ENCODE measurements at places on chromosomes 2 and 18.

- DNase-seq: no peak
Measured at GRCh38 chr2:162092658-162093556, 18.9 kb upstream of the DPP4 start.

DNA sequence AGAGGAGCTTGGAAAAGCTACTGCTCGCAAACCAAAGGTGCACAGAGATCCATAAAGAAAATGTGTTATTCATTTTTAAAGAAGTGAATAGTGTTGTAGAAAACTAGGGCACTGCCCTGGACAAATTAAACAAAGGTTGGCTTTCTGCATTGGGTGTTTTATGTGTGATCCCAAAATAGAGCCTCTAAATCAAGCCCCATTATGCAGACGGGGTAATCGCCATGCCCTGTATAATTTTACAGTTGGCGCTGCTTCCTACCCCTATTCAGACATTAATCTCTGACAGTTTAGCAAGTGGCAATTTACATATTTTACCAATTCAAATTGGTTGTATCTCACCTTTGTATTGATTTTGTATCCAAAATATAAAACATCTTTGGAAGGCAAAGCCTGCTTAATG, 109.1 kb downstream of the PID1 start:
- no peak for DNase-seq

DNA sequence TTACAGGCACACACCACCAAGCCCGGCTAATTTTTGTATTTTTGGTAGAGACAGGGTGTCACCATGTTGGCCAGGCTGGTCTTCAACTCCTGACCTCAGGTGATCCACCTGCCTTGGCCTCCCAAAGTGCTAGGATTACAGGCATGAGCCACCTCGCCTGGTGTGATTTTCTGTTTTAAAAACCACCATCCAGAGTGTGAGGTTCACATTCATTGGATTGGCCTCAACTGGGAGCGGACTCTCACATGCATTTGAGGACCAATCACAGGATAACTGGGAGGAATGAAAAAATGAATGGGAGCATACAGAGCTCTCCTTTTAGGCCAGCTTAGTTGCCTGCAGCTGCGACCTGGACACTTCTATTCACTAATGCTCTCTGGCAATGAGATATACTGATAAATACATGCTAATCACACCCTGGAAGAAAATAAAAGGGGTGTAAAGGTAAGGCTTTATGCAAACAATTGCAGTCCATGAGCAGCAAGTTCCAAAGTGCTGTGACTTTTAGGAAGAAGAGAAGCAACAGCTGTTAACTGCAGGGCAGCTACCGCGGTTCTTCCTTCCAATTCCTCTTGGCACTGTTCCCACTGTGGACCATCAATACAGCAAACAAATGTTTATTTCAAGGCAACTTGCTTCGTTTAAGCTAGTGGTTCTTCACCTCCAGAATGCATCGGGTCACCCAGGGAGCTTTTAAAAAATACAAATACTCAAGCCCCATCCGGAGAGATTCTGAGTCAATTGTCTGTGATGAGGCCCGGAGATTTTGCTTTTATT, 49.5 kb upstream of the FZD5 start:
- DNase-seq: no peak

DNA sequence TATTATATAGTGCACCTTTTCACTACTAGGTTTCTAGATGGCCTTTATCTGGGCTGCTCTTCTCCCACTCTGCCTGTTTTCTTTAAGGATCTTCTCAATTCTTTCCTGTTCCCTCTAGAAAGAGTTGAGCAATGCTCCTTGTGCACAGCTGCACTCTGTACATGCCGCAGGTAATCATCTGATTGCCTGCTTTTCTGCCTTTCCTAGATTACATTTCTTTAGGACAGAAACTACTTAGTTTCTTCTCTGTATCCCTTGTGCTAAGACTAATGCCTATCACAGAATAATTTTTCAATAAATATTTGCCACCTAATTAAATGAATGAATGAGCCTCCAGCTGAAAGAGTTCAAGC, 802.4 kb upstream of the ID2 start:
- no peak for DNase-seq

DNA sequence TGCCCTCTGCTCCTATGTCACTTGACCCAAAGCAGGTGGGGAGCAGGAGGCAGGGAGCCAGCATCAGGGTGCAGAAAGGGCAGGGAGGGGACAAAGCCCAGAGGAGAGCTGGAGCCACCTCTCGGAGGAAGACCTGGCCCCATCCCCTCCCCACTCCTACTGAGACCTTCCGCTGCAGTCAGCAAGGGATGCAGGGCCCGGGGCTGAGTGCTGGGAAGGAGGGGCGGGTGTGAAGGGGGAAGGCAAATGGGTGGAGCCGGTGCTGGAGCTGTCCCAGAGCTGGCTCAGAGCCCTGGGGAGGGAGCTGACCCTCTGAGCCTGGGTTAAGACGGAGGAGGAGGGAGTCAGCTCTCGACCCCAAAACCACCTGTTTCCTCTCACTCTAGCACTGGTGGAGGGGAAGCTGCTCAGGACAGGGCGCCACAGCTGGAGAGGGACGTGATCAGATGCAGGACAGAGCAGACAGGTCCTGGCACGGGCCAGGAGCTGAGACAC, 33.8 kb downstream of the HS1BP3 start:
- DNase-seq: no peak

GRCh38 chr2:187543488-187543887, 10.7 kb downstream of the TFPI start:
- no peak for DNase-seq

GRCh38 chr2:168997118-168997521, 34.0 kb downstream of the ABCB11 start:
- no peak for DNase-seq

DNA sequence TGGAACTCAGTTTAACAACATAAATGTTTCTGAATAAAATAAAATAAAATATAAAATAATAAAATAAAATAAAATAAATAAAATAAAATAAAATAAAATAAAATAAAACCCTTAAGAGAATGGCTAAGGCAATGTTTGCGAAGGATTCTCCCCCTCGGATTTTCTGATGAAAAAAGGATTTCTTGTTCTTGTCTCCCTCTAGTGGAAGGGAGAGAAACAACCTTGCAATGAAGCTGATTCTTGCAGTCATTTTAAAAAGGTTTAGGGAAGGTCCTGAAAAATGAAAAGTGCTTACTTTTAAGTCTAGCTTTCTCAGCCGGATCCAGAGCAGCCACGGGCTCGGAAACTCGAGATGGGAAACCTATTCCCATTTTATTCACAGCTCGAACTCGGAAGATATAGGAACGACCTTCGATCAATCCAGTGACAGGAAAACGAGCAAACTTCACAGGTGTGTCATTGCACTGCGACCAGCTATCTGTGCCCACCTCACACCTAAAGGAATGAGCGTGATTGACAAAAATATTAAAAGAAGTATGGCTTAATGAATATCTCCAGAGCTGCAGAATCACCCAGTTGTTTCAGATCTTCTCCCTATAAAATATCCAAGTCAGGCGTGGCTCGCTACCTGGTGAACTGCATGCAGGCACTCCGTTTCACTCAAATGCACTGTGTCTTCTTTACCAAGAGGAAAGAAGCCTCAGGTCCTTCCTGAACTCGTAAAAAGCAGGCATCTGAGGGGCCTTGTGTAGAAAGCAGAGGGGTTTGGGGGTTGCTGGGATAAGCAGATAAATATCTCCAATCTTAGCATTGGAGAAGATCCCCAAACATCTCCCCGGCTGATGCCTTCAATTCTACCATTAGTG, 68.1 kb downstream of the MYOM1 start:
- DNase-seq: peak; percentile 51

DNA sequence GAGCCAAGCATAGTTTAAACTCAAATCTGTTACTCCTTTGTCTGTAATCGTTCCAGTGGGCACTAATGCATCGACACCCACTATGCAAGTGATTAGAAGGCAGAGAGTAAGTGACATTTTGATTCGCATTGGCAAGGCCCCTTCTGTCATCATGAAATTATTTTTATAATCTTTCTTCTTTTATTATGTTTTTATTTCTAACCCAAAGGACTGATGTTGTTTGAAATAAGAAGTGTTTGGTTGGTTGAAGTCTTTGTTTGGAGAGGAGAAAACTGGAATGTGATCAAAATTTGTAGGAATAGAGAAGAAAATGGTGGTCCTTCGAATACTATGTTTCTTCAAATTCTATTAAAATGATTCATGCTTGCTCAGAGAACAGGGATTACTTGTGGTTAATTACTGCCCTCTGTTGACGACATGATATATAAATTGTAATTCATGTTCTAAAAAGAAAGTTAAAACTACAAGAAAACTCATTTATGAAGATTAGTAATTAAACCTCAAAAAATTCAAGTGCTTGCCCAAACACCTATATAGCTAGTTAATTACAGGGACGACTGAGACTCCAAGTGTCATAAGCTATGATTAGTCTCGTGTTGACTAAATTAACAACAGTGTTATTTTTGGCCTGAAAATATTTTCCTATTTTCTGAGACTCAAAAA, 26.4 kb upstream of the TFPI start:
- no peak for DNase-seq

GRCh38 chr2:218216336-218216673, 684 bp upstream of the ARPC2 start:
- DNase-seq: no peak

DNA sequence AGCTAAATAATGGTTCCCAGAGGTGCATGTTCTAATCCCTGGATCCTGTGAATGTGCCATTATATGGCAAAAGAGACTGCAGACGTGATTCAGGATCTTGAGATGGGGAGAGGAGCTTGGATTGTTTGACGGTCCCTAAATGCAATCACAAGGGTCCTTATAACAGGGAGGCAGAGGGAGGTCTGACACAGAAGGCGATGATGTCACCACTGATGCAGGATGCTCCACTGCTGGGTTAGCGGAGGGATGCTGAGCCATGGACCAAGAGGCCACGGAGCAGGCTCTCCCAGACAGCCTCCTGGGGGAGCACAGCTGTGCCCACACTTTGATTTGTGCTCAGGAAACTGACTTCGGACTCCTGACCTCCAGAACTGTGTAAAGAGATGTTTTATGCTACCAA, 156.2 kb downstream of the UXS1 start:
- no peak for DNase-seq

- peak; percentile 30 for DNase-seq
Measured at GRCh38 chr18:3998698-3999333, 456.3 kb downstream of the DLGAP1 start.

DNA sequence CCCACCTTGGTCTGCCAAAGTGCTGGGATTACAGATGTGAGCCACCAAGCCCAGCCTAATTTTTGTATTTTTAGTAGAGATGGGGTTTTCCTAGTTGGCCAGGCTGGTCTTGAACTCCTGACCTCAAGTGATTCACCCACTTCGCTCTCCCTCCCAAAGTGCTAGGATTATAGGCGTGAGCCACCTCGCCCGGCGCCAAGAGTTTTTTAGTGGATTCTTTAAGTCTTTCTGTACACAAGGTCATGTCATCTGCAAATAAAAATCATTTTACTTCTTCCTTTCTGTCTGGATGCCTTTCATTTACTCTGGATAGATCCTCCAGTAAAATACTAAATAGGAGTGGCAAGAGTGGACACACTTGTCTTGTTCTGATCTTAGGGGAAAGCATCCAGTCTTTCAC, 61.7 kb downstream of the KCMF1 start:
- DNase-seq: no peak

- no peak for DNase-seq
Measured at GRCh38 chr2:268323-268722, 3.6 kb downstream of the ACP1 start.

- DNase-seq: no peak
Measured at GRCh38 chr2:227191367-227191766, 26.9 kb downstream of the COL4A3 start.

DNA sequence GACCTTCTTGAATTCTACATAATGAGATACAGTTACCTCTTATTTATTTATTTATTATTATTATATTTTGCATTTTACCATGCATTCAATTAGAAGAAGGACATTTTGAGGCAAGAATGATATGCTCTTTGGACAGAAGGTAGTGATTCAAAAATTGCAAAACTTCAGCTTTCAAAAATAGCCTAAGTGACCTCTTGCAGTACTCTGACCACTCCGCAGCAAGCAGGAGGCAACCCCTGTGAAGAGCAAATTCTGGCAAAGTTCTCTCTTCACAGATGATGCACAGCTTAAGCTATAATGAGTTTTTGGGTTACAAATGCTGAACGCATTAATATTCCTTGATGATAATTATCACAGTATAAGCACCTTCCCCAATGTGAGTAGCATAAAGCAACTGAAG, 170.0 kb downstream of the ZNF521 start:
- no peak for DNase-seq

DNA sequence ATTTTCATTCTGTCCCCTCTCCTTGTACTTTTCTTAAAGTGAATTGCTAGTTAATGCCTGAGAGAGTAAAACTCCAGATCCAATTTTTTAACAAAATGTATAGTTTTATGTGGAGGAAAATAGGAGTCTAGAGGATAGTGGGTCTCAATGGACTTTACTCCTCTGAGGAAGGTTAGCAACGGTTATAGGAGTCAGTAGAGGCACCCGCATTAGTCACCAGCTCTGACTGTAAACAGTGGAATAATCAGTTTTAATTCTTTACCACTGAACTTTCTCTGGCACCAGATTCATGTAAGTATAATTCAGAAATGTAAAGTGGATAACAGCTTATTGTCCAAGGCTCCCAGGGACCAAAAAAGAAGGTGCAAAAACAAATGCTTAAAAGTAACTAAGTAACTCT, 38.7 kb upstream of the HNMT start:
- no peak for DNase-seq

DNA sequence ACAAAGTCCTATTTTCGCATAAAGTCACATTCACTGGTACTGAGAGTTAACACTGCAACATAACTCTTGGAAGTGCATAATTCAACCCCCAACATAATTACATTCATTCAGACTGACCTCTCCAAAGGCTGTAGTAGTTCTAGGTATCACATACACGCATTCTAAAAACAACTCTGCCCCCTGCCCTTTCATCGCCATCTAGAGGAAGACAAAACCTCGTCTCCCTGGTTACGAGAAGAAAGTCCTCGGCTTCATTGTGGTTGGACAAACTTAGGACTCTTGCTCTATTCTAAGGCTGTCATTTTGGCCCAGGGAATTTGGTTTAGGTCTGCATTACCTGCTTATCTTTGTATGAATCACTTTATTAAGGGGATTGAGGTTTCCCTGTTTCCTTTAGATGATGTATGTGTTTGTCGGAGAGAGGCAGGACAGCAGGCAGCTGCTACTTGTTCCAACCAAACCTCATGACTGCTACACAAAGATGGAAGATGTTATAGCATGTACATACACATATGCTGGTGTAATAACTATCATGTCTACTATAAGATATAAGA, 215.4 kb upstream of the NRXN1 start:
- no peak for DNase-seq

- no peak for DNase-seq
Measured at GRCh38 chr2:180971811-180972210, 8.6 kb upstream of the UBE2E3 start.

DNA sequence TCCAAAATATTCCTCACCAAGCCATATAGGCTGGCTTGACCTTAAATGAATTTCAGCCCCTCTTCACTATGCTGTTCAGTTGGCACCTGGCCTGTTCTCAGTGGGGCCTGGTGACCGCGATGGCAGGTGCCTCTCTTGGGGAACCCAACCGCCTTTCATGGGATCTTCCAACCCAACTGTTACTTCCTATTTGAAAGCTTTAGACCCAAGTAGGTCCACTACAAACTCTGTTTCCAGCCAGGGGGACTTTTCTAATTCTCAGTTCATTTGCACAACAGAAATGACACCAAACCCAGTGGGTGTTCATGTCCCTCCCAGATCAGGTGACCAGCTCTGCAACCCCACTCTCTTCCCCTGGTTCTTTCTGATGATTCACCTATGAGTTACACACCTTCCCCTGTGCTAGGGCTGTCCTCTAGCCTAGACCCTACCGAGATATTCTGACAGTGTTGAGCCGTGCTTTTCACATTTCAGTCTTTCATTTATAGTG, 35.6 kb upstream of the NDUFV2 start:
- no peak for DNase-seq

Measured in CD4-positive, alpha-beta T cell treated with Interleukin-12 subunit alpha and Interleukin-12 subunit beta, for 1 hour (primary cell).